Thyroid gland (tissue), 4 donors: ENCODE measurements at places on chromosomes 7 and 10. TPM values are rescaled to one million over a fixed set of nuclear protein-coding genes. Genes with fewer than 3 reads are reported as not detected.

Gene ANXA8L1
- total RNA-seq, result not detected

Gene MEPCE
- 47.9 TPM for total RNA-seq

DNA sequence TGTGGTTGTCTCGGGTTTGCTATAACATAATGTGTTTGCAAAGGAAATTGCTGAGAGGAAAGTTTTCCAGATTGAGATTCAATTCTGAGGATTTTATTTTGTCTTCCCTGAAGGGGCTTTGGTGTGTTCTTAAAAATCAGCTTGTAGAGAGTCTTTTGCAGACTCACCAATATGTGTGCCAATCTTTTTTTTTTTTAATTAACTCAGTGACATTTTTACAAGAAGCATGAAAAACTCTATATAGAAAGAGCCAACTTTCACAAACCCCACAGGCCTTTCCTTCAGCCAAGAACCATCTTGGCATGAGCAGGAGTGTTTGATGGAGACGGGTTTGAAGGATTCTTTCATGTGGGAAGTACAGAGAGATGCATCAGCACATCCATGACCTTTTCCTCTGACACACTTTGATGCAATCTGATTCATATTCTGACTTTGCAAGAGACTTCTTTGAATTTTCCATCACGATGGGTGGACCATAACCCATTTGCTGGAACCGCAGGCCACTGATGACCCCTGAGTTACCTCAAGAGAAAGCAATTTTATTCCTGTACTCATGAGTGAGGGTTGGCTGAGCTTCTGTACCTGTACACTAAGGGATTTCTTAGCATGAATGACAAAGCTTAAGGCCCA lies 892.6 kb downstream of the XPNPEP1 start:
- DNase-seq, result no peak
- H3K27ac ChIP-seq, result no peak overlapping the region
- no peak overlapping the region for H3K4me3 ChIP-seq

- H3K4me3 ChIP-seq, result no peak overlapping the region
- H3K4me1 ChIP-seq, result no peaks in the 10 kb centered on the region
- DNase-seq, result no peak
- no peak overlapping the region for H3K27ac ChIP-seq
- no peaks in the 10 kb centered on the region for H3K27me3 ChIP-seq
Measured at GRCh38 chr7:93092757-93093370, 24.9 kb downstream of the SAMD9 start.

GRCh38 chr7:128450409-128450808 lies 5.3 kb upstream of the HILPDA start:
- no peak overlapping the region for H3K4me3 ChIP-seq
- H3K4me1 ChIP-seq, result peaks cover 22% of the 10 kb centered on the region
- no peak for DNase-seq
- H3K27ac ChIP-seq, result no peak overlapping the region
- no peaks in the 10 kb centered on the region for H3K36me3 ChIP-seq
- no peaks in the 10 kb centered on the region for H3K27me3 ChIP-seq

DNA sequence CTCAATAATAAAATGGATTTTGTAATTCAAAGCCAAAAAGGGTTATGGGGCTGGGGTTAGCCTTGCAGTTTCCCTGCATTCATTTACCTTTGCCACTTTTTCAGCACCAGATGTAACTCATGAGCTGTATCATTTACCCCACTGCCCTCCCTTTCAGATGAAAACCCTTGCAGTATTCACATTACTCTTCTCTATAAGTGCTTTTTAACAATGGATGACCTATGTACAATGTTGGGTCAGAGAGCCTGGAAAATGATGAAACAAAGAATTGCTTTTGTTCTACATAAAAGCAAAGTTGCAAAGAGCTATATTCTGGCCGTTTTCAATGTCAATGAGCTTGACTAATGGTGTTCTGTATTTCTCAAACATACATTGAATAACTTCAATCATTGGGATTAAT lies 189.7 kb downstream of the TMEM26 start:
- no peak for DNase-seq
- H3K4me3 ChIP-seq, result no peak overlapping the region
- H3K27me3 ChIP-seq, result no peaks in the 10 kb centered on the region
- H3K4me1 ChIP-seq, result no peaks in the 10 kb centered on the region
- no peaks in the 10 kb centered on the region for H3K36me3 ChIP-seq
